Caudate nucleus (tissue), 63 donors: ENCODE measurements at places on chromosomes 12 and 14.

DNA sequence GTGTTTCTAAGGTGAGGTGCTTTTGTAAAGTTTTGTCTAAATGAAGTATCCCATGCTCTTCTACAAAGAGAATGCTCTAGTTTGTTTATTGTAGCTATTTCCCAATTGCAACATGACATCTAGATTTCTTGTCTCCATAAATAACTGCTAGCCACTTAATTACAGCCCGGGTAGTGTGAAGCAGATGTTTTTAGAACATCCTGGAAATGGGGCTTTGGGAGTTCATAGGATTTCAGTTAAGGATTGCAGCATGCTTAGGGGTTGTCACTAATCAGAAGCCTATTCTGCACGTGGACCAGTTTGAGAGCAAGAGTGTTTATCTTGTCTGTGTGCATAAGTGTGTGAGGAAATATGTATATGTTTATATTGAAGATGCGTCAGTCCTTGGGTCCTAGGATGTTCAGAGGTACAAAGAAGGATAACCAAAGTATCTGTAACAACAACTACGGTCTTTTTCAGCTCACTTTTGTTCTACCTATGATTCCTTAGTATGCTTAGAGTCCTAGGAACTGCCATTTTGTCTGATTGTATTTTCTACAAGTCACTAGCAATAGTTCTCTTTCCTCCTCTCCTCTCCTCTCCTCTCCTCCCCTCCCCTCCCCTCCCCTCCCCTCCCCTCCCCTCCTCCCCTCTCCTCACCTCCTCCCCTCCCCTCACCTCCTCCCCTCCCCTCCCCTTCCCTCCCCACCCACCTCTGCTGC is 135.3 kb downstream of the ACSS3 start:
- DNase-seq = no peak

DNA sequence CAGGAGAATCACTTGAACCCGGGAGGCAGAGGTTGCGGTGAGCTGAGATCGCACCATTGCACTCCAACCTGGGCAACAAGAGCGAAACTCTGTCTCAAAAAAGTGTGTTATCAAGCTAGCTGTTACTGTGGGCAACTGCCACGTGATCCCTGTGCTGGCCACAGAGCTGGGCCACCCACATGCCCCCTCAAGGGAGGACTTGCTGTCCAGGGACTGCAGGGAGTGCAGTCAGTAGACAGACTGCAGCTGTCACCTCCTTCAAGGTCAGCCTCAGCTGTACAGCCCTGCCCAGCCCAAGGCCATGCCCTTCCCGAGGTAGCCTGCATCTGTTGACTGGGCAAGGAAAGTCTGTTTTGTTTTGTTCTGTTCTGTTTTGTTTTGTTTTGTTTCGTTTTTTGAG is 46.6 kb upstream of the BICDL1 start:
- DNase-seq = no peak

GRCh38 chr12:100895192-100895591 is 100.6 kb downstream of the ANO4 start:
- no peak for DNase-seq

- no peak for DNase-seq
These were observed 132.7 kb downstream of the SPTSSA start for GRCh38 chr14:34329301-34329700.

- DNase-seq = peak; percentile 95
These were observed 117.6 kb downstream of the SCARB1 start for GRCh38 chr12:124745891-124746570.

DNA sequence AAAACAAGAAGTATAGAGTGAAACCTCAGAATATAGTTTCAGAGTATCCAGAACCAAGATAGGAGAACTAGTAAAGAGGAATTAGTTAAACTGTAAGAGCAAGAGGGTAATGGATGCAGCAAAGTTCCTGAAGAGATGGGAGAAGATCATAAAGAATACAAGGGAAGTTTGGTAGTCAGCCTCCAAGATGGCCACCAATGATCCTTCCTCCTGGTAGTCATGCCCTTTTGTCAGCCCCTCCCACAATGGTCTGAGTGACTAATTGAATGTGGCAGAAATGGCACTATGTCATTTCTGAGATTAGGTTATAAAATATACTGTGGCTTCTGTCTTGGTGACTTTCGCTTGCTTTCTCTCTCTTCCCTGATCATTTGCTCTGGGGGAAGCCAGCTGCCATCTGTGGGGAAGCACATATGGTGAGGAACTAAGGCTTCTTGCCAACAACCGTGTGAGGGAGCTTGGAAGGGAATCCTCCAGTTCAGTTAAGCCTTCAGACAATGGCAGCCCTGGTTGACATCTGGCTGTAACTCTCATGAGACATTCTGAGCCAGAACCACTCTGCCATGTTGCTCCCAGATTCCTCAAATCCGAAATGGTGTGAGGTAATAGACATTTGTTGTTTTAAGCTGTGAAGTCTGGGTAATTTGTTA is 55.3 kb upstream of the AMN1 start:
- no peak for DNase-seq

GRCh38 chr12:52524241-52524897 is 4.2 kb upstream of the KRT5 start:
- no peak for DNase-seq

DNA sequence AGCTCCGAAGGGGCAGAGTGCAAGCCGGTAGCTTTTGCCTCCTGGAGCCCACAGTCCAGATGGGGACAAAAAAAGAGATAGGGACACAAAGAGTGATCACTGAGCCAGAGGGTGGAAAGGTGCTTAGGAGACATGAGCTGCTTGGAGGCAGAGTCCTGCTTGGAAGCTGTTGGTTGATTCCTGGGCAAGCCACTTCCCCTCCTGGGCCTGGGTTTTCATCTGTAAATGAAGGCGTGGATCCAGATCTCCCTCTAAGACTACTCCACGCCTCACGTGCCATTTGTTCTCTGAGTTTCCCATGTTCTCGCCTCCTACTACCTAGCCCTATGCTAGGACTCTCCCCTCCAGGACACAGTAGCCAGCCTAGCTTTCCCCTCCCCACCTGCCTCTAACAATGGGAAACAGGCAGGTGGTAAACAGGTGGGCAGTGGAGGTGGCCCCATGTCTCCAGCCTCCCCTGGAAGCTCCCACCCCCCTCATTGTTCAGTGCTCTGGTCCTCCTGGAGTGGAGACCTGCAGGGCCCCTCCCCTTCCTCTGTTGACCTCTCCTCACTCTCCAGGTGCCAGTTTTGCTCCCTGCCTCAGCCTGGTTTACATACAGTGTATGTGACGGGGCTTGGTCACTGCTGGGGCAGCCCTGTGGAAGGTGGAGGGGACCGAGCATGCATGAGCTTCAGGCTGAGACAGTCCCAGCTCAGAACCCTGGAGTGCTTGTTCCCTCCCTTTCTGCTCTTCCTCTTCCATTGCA is 3.8 kb downstream of the SERPINA3 start:
- no peak for DNase-seq

GRCh38 chr12:4287325-4288211 is 14.0 kb downstream of the CCND2 start:
- DNase-seq = no peak

DNA sequence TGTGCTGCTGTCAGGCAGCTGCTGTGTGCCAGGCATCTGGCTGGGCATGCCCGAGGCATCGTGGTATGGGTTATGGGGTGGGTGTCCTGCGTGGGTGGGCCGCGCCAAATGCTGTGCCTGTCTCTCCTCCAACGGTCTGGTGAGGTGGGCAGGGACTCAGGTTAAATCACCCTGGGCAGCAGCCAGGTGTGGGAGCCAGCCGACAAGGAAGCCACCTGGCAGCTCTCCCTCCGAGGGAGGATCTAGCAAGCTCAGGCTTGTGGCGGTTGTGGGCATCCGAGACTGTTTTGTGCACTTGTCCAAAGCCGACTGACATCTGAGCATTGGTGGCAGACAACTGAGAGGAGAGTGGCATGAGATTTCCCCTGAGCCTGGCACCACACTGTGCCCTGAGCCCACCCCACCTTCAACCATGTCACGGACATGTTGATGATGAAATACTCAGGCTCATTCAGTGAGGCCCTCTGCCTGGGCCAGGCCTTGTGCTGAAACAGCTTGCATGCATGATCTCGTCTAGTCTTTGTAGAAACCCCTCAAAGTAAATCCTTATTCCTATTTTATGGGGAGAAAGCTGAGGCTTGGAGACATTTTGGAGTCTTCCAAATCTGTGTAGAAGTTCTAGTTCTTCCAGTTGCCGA is 181.8 kb upstream of the MYL2 start:
- no peak for DNase-seq

DNA sequence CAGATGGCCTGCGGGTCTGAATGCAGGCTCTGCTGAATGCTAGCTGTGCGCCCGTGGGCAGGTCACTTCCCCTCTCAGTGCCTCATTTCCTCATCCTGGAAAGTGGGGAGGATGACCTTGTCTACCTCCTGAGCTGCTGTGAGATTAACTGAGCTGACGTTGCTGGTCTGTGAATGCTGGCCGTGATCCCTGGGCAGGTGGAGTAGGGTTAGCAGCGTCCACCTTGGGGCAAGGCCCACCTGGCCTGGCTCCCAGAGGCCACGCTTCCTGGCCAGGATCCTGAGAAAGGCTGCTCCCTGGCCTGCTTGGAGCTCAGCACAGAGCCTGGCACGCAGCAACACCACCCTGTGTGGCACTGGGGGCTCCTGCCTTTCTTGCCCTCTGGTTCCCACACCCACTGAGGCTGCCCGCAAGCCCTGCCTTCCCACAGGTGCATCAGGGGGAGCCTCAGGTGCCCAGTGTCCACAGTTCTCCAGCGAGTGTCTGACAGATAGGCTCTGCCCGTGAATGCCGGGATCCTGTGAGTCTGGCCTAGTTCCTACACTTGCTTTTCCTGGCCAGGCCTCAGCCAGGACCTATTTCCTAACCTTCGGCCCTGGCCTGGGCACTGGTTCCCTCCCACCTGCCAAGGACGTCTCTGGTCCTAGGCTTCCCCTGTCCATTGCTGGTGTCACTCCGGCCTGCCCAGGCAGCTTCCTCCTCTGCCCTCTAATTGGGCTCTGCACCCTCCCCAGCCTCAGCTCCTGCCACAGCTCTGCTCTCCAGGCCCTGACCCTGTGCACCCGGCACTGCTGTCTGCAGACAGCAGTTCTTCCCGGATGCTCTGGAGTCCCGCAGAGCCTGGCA is 37.2 kb upstream of the TDRD9 start:
- DNase-seq = no peak

- peak; percentile 3 for DNase-seq
These were observed 133.2 kb upstream of the NOVA1 start for GRCh38 chr14:26730929-26731618.

- DNase-seq = no peak
These were observed 51.3 kb downstream of the SLC6A12 start for GRCh38 chr12:162467-163307.

- DNase-seq = no peak
These were observed 510.1 kb downstream of the TMTC2 start for GRCh38 chr12:83196694-83197350.

- DNase-seq = no peak
These were observed 1.6 kb upstream of the DGKA start for GRCh38 chr12:55929306-55929791.

- DNase-seq = no peak
These were observed 10.2 kb downstream of the BAG5 start for GRCh38 chr14:103552011-103552845.

GRCh38 chr12:122946690-122947341 is 19.4 kb downstream of the ABCB9 start:
- no peak for DNase-seq
